Sigmoid colon (tissue), 7 donors: ENCODE measurements at places on chromosomes 5 and 9.
A peak's percentile ranks its signal among the peaks of the same experiment; 100 is the strongest.

- DNase-seq = no peak
Measured at GRCh38 chr5:79318935-79319614, 83.1 kb downstream of the JMY start.

DNA sequence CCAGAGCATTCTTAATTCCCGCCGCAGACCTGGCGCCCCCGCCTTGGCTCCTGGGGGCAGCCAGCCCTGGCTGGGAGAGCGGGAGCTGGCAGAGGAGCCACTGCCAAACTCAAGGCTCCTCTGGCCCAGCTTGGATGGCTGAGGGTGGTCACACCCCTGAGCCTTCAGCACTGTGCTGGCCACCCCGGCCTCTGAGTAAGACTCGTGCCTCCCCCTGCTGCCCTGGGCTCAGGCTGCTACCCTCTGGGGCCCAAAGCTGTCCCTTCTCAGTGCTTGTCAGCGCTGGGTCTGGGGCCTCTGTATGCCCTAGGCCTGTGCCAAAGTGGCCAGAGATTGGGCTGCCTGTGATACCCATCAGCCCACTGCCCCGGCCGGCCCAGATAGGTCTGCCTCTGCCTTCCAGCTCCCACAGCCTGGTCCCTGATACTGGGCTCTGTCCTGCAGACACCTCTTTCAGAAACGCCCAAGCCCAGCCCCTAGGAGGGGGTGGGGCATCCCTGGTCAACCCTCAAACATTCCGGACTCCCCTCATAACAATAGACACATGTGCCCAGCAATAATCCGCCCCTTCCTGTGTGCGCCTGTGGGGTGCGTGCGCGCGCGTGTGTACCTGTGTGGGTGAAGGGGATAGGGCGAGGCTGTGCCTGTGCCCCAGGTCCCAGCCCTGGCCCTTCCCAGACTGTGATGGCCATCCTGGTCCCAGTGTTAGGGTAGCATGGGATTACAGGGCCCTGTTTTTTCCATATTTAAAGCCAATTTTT lies 4.4 kb upstream of the PRR7 start:
- no peak for DNase-seq

DNA sequence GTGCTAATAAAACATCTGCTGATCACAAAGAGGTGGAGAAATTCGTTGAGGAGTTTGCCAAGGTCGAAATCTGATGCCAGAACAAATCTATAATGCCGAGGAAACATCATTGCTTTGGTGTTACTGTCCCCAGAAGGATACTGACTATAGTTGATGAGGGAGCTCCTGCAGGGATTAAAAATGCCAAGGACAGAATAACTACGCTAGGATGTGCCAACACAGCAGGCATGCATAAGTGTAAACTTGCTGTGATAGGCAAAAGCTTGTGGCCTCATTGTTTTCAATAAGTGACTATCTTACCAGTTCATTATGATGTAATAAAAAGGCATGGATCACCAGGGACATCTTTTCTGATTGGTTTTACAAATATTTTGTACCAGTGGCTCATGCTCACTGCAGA lies 66.8 kb upstream of the ADCY2 start:
- no peak for DNase-seq

GRCh38 chr5:126793097-126793496 lies 16.2 kb downstream of the LMNB1 start:
- DNase-seq = no peak

DNA sequence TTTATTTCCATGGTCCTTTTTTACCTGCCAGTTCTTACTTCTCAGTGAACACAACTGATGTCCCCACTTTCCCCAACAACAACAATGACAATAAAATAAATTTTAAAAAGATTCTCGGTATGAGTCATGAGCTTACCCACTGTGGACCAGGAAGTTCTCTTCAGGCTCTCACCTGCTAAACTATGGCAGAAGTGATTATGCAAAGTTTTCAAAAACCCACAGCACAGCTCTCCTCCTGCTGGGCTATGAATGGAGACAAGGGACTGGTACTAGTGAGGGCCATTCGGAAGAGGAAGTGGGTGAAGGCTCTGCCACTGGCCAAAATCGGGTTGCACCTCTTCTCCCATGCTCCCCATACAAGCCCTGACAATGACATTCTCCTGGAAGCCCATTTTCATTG lies 429.4 kb downstream of the PIK3R1 start:
- no peak for DNase-seq

DNA sequence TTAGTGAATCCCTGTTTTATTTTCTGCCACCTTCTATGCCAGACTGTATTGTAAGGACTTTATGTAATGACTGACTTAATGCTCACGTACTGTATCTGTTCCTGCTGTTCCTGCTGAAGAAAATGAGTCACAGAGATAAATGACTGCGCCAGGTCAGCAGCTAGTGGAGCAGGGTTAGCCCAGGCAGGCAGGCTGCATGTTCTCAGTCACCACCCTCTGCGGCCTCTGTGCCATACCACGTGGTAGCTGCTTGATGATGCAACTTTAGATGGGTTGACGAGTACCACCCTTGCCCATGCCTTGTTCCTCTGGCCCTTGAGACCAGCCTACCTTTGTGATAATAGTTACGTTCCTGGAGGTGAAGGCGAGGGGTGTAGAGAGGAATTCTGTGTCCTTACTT lies 161.9 kb downstream of the TRIO start:
- DNase-seq = no peak

DNA sequence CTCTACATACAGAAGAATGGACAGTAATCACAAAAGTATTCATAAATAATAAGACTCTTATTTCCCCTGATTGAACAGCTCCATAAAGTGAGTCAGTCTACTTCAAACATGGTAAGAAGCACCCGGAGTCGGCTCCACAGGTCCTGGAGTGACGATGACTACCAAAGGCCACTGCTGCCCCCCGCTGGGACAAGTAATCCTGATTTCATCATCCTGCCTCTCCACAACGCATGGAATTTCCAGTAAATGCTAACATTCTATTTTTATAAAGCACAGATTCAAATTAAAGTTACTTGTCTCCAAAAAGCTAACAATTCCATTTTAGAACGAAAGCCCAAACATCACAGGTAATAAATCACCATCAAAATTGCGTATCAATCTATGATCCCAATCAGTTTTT lies 16.2 kb downstream of the ATPSCKMT start:
- no peak for DNase-seq

GRCh38 chr5:121199216-121199999 lies 652.3 kb upstream of the FTMT start:
- DNase-seq = peak; percentile 40

- no peak for DNase-seq
Measured at GRCh38 chr5:132739232-132739631, 1.9 kb upstream of the KIF3A start.

GRCh38 chr5:54514841-54515432 lies 2.6 kb upstream of the SNX18 start:
- no peak for DNase-seq

- DNase-seq = no peak
Measured at GRCh38 chr9:33517373-33517772, 6.7 kb upstream of the ANKRD18B start.

- no peak for DNase-seq
Measured at GRCh38 chr5:58266402-58266801, 193.5 kb downstream of the PLK2 start.

DNA sequence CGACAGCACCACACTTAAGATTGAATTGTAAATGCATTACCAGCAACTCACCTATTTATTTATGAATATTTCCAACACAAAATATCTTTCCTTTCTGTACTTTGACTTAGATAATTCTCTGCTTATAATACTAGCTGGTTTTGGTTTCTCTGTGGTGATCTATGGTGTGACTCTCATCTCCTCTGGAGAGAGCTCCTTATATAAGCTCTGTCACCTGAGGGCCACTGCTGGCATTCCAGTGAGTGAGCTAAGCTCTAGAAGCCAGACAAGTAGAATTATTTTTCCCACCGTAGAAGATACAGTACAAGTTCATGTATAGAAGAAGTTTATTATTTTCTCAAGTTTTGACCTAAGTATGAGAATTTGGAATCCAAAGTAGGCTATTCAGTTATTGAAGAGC lies 111.5 kb downstream of the CDC42SE2 start:
- no peak for DNase-seq

DNA sequence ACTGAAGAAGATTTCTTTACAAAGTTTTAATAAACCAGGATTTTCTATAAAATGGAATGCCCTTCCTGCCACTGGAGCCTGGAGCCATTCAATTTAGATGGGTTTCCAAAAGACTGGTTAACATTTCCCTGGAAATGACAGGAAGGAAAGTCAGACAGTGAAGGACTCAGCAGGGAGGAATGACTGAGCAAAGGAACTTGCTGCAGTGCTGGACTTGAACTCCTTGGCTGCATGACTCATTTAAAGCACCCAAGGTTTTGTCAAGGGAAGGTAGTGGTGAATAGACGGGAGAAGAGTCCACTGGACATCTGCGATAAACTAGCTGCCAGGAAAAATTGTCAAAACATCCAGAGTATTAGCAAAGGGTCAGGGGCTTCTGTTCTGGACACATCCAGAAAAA lies 163.8 kb upstream of the SLC28A3 start:
- DNase-seq = no peak

DNA sequence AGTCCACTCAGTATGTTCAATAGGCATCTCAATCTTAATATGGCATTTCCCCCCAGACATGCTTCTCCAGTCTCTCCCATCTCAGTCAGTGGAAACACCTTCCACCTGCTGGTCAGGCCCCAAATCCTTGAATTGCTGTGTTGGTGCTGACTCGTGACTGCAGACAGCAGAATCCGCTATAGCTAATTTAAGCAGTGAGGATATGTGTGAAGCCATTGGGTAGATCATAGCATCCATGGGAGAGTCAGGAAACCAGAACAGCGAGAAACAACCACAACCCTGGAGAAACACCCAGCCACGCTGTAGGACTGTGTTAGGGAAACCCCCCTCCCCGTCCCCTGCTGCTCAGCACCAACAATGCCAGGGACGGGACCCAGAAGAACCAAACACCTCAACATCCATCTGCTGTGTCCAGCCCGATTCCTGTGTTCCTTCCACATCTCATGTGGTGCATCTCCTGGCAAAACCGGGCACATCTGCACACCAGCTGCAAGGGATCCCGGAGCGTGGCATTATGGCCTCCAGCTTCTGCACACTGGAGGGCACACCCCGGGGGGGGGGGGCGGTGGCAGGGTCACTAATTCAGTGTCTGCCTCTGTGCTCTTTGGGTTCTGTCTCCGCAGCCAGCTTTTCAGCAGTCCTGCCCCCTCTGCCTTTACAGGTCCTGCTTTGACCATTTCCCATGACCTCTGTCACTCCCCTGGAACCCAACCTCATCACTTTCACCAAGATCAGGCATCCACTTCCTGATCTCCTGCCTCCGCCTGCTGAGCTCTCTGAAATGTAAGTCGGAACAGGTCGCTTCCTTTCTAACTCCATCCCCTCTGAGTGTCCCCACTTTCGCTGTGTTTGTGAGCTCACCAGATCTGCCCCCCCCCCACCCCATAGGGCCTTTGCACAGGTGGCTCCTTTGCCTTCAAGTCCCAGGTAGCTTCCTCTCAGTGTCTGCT lies 2.4 kb upstream of the PLEKHG4B start:
- DNase-seq = no peak

DNA sequence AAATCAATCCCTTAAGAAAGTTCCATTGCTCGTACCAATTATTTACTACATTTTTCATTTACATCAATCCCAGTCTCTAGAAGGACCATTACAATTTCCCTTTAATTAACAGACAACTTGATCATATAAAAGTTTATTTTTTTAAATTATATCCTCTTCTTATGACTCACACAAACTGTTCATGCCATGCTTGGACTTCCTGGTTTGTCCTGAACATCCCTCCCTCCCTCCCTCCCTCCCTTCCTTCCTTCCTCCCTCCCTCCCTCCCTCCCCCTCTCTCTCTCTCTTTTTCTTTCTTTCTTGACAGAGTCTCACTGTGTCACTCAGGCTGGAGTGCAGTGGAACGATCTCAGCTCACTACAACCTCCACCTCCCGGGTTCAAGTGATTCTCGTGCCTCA lies 11.6 kb upstream of the CLTB start:
- DNase-seq = no peak

- DNase-seq = no peak
Measured at GRCh38 chr9:23823986-23824829, 1.8 kb downstream of the ELAVL2 start.

DNA sequence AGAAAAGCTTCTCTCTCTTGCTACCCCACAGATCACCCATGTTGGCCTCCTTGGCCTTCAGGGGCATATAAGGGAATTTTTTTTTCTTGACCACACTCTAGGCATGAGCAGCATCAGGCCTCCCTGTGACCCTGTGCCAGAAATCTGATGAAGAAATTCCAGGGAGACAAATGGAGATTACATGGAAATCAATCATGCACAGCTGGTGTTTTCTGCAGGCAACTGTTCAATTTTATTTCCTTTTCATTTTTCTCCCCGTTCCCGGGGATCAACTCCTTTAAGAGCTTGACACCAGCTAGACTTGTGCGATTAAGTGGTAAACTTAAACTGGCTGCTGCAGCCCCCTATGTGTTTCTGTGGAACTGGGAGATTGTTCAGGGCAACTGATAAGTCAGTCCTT lies 59.3 kb downstream of the GALNT10 start:
- DNase-seq = no peak

- no peak for DNase-seq
Measured at GRCh38 chr5:113770648-113771047, 257.2 kb downstream of the YTHDC2 start.

- DNase-seq = no peak
Measured at GRCh38 chr5:54294097-54294667, 16.2 kb downstream of the ARL15 start.

DNA sequence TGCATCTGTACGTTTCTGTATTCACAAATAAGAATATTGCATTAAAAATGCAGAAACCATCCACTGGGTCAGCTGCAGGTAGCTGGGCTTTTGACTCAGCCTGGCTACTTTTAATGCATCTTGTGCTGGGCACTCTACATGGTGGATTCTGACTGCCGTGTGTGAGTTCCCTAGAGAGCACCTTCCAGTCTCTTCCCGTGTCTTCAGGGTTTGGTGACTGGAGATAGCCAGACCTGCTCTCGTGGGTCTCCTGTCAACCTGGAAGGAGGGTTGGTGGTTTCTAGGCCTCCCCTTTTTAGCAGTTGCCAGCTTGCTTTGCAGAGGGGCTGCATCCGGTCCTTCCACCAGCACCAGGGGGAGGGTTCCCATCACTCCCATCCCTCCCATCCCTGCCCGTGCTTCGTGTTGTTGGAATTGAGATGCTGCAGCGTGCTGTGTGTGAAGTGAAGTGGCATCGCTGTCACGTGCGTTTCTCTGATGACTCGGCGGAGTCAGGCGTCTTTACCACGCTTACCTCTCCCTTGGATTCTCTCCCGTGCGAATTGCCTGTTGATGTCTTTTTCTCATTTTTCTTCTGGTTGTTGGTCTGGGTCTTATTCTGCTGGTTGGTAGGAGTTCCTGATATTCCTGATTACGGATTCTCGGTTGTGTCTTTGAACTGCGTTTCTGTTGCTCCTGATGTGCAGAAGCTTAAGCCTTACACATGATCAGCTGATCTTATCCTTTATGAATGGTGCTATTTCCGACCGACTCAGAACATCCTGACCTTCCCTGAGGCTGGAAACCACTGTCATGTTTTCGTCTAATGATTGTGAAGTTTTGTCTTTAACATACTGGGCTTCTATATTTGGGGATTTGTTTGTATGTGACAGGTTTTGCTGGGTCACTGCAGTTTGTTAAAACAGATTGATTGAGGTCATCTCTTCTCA lies 16.9 kb downstream of the FBXW5 start:
- no peak for DNase-seq

- DNase-seq = no peak
Measured at GRCh38 chr5:39570403-39571027, 145.7 kb upstream of the DAB2 start.
